Smooth muscle cell of the brain vasculature (primary cell): ENCODE measurements at places on chromosomes 11 and 22.

- no peak for DNase-seq
These were observed at the start of gene CCDC83 for GRCh38 chr11:85855341-85855656. TSS of gene CCDC83 (plus strand) at chr11:85855383. CDS start at chr11:85865124, 9,741 bp downstream.

- DNase-seq = no peak
These were observed 18.0 kb upstream of the RAB38 start for GRCh38 chr11:88193278-88193677.

GRCh38 chr22:19546680-19547079, 22.5 kb upstream of the CLDN5 start:
- DNase-seq = no peak

DNA sequence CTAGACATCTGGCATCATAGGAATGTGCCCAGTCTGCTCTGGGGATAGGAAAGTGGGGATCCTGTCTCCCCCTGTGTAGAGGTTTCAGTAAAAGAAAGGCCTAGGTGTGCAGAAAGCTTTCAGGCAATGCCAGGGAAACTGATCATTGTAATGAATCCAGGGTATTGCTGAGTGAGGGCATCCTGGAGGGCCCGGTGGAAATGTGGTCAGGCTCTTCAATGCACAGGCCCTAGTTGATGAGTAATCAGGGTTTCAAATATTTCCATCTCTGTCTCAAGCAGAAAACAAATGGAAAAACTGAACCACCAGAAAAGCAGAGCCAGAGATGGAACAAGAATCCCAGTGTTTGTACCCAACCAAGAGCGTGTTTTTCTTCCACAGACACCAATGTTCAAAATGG, 2.0 kb downstream of the CD3E start:
- DNase-seq = no peak

DNA sequence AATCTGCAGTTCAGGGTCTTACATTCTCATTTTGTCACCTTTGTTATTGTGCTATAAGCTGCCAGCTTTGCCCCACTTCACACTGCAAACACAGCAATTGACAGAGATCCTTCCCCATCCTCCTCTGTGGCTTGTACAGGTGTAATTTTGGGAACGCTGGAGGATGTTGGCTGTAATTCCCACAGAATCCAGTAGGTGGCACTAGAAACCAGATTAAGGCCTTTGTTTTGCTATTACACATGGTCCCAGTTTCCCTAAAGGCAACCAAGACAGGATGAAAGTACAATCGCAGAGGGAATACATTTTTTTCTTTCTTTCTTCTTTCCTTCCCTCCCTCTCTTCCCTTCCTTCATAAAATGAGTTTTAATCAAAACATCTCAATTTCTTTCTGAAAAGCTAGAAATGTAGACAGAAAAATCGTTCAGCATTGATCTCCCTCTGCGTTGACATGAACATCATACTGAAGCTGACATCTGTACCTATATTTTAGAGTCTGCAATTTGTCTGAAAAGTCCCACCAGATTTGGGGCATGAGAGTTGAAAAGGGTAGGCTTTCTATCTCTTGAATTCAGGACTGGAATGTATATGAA, 21.3 kb upstream of the NELL1 start:
- DNase-seq = peak; percentile 20

DNA sequence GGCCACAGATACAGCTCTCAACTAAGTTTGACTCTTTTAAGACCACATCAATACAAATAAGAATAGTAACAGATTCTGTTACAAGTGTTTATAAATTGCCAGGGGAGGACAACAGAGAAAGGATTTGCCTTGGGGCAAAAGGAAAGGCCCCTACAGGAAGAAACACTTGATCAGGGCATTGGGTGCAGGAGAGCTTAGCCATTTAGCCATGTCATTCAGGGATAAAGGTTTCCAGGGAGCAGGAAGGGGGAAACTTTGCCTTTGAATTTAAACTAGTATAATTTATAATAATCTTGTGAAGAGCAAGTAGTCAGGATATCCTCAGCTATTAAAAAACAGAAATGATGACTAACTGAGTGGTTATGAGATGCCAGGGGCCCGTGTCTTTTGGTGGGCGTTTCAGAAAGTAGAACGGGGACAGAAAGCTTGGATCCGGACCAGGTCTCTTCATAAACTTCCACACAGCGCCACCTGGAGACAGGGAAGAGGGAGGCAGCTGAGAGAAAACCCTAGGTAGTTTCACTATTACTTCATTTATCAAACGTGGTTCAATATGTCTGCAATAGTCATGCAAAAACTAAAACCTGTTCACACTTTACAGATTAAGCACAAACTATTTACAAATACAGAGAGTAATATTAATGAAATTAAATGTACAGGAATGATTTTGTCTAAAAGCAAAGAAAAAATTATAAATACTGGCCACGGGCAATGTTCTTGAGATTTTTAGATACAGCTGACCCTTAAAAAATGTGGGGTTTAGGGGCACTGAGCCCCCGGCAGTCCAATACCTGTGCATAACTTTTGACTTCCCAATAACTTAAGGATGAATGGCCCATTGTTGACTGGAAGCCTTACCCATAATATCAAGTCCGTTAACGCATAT, 11.0 kb upstream of the SLC5A4 start:
- DNase-seq = peak; percentile 55

DNA sequence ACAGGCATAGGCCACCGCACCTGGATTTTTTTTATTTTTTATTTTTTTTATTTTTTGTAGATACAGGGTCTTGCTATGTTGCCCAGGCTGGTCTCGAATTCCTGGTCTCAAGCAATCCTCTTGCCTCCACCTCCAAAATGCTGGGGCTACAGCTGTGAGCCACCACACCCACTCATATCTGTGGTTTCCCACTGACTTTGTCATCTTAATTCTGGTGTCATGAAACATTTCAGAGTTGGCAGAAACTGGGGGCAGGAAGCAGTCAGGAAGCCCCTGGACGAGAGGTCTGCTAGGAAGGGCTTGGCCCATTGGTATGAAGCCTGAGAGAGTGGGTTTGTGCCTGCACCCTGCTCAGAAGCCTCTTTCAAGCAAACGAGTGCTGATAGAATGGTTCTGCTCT, 49.1 kb downstream of the COMMD9 start:
- no peak for DNase-seq

GRCh38 chr11:76771446-76772099, 11.6 kb upstream of the TSKU start:
- no peak for DNase-seq

GRCh38 chr22:25566186-25566897, 1.9 kb downstream of the GRK3 start:
- no peak for DNase-seq

DNA sequence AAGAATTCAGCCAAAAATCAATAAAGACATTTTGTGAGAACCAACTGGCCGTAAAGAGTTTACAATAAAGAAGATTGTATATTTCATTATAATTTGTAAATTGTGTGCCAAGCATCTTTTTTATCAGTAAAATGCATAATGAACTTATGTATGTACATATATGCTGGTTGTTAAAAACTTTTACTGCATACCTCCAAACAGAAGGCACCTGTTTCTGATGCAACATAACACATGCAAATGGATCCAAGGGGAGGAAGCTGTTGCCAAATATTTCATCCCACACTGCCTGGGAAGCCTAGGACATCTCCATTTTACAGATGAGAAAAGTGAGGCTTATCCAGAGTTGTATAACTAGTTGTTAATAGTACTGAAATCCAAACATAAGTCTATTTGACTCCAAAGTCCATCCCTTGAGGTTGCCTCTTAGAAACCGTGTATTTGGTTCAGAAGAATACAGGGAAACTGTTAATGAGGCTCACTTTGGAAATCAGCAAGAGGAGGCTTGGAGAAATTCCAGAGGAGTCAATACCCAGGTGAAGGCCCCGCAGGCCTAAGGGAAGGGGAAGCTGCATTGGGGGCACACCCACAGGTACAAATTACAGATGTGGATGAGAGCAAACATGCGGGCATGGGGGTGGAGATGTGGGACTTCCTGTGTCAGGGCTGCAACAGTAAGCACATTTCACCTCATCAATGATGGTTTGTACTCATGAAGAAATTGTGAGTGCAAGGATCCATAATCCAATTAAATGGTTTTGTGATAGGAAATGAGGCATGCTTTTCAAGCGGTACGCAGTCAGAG, 51.1 kb downstream of the RCN1 start:
- no peak for DNase-seq

DNA sequence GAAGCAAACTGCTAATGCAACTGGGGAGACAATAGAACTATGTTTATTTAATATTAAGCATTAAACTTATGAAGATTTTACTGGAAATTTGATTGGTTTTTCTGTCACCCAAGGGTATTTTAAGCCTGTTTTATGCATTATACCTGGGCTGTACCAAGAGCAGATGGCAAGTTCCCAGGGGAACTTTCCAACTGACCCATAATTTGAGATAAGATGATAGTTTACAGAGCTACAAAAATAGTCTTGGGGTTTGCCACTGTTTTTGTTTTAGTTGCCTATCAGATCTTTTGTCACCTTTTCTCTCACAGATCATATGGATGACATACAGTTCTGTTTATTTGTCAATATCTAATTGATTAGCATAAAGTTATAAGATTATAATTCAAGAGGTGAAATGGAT, 43.9 kb downstream of the PDE3B start:
- DNase-seq = no peak

DNA sequence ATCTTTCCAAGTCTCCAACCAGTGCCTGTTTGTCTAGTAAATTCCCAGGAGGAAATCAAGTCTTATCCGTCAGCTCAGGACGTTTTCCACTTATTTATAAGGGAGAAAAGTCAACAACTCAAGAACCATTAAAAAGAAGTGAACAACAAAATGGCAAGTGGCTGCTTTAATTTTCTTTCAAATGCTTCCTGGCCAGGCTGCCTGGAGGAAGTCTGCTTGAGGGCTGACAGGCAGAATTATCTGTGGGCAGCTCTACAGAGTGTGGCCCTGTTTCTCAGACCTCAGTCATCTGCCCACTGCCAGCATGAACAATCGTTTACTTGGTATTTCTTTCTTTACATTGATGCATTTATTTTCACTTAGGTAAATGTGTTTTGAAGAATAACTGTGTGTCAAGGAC, 281.9 kb upstream of the ISX start:
- no peak for DNase-seq

GRCh38 chr11:68074584-68075352, 35.9 kb downstream of the TCIRG1 start:
- DNase-seq = no peak

- no peak for DNase-seq
These were observed 3.6 kb downstream of the CCDC85B start for GRCh38 chr11:65894034-65894591.

GRCh38 chr11:94831529-94831928, 63.4 kb downstream of the AMOTL1 start:
- DNase-seq = no peak

DNA sequence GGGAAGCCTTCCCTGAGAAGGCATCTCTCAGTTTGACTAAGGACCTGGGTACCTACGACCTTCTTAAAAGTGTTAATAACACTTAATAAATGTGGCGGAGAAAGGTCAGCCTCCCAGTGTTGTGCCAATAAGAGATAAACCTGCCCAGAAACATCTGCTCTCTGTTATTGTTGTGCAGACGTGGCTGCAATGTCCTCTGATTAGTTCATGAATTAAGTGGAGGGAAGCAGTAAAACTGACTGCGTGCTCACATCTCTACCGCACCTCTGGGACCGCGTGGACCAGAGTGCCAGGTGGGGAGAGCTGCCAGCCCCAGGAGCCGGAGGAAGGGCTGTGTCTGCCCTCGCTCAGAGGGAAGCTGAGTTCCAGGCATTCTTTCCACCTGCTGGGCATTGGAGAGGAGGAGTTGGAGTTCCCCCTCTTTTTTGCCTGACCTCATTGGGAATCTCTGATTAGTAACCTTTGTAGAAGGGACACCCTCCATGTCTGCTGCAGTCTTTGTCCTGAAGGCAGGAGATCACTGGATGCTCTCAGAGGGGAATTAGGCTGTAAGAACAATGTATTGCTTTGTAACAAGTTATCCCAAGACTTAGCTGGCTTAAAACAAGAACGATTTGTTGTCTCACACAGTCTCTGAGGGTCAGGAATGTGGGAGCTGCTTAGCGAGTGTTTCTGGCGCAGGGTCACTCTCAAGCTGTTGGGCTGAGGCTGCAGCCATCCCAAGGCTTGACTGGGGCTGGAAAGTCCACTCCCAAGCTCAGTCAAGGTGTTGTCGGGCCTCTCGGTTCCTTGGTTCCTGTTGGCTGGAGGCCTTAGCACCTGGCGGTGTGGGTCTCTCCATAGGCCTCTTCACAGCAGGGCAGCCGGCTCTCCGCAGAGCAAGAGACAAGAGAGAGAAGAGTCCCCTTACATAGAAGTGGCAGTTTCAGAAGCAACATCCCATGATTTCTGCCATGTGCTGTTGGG, 247.6 kb upstream of the TBCEL start:
- DNase-seq = no peak

GRCh38 chr11:61695917-61696316, 15.7 kb downstream of the DAGLA start:
- DNase-seq = no peak

DNA sequence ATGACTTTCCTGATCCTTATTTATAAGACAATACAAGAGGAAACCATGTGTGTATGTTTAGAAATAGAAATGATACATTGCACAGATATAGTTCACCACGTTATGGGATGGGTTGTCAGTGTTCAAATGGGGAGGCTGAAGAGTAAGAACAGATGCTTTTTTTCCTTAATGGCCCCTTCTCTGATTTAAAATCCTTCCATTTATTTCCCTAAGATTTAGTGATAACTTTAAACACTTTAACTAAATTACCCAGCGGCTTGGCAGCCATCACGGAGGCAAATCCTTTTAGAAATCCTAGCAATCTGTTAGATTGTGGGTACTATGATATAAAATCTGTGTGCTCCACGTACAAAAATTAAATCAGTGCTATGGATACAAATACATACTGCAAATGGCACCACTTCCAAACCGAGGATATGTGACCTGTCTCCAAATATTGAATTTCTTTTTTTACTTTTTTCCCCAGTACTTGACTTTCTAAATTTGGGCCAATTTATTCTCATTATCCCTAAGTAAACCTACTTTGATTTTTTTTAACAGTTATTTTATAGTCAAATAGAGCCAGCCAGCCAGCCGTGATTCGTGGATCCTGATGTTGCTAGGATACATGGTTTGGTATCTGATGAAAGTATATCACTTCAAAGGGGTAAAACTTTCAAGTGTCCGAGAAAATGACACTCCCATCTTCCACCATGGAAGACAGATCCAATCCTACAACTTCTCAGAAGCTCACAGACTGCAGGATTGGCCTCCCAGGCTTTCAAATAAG, 46.1 kb downstream of the BDNF start:
- DNase-seq = no peak

- no peak for DNase-seq
These were observed 324.7 kb downstream of the CASP12 start for GRCh38 chr11:104573441-104573990.

GRCh38 chr22:20424568-20424931, 13.1 kb downstream of the SCARF2 start:
- no peak for DNase-seq
